ENCODE measurements at places on chromosomes 7 and 10.

- no peak for DNase-seq
Measured at GRCh38 chr10:15099886-15100285, 2.7 kb downstream of the RPP38 start.

- no peak for DNase-seq
Measured at GRCh38 chr7:131267631-131268030, 60.0 kb upstream of the MKLN1 start.

GRCh38 chr10:103854265-103854685, 1.1 kb downstream of the SH3PXD2A start:
- DNase-seq: no peak

DNA sequence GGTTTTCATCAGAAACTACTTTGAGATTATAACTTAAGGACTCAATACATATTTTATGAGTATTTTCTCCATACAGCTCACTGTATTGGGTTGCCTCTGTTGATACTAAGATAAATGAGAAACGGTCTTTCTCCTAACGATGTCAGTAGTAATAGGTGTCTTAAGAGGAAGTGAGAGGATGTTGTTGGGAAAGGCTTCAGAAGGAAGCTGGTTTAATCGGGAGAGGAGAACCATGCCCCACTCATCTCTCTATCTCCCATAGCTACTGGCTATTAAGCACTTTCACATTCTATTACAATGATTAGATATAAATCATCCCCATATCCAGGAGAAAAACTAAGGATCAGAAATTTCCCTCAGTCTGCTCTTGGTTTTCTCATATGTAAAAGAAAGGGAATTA, 2.0 kb downstream of the CLEC5A start:
- no peak for DNase-seq

GRCh38 chr7:96861-97260, 95.5 kb upstream of the FAM20C start:
- DNase-seq: no peak

DNA sequence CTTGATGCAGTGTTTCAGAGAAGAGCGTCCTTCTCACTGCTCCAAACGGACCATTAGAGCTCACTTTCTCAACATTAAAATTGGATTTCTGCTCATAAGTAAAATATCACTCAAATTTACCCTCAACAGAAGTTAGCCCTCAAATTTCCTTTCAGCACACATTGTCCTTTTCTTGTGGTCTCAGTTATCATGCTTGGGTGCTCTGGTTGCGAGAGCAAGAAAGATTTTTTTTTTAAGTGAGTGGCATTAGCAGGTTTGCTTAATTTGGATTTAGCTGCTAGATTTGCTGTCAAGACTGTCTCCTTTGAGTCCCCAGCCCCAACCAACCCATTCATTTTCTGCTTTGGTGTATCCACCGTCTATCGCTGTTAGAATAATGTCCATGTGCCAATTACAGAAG, 2.6 kb upstream of the CH25H start:
- no peak for DNase-seq

GRCh38 chr7:74627661-74628411, 29.7 kb upstream of the GTF2I start:
- no peak for DNase-seq

GRCh38 chr7:129469930-129470329, 32.4 kb upstream of the SMKR1 start:
- DNase-seq: no peak

GRCh38 chr7:24854866-24855265, 97.6 kb upstream of the GSDME start:
- DNase-seq: no peak

- no peak for DNase-seq
Measured at GRCh38 chr7:142932386-142933091, 1.0 kb downstream of the TRPV5 start.

DNA sequence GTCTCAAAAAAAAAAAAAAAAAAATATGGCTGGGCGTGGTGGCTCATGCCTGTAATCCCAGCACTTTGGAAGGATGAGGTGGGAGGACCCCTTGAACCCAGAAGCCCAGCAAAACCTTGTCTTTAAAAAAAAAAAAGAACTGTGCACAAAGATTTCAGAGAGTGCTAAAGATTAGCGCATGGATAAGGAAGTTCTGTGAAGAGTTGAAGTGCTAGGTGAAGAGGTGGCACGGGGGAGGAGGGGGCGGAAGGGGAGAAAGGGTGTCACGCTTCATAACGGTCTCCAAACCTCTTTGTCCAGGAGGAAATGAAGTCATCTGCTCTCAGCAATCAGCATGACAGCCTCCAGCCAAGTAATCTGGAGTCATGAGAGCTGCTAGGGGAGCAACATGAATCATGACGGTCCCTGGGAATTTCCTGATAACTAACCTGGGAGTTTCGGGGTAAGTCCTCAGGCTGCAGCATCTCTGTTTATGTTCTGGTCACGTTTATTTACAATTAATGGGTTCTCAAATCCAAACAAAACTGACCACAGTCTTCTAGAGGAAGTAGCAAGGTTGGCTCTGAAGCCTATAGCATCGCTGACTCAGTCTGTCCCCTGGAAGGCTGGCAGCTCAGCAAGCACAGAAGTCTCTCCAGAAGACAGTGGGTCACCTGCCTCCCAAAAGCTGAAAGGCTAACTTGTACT, 1.9 kb upstream of the PLAU start:
- peak; percentile 100 for DNase-seq

GRCh38 chr7:132614428-132615318, 38.4 kb upstream of the PLXNA4 start:
- DNase-seq: peak; percentile 25

DNA sequence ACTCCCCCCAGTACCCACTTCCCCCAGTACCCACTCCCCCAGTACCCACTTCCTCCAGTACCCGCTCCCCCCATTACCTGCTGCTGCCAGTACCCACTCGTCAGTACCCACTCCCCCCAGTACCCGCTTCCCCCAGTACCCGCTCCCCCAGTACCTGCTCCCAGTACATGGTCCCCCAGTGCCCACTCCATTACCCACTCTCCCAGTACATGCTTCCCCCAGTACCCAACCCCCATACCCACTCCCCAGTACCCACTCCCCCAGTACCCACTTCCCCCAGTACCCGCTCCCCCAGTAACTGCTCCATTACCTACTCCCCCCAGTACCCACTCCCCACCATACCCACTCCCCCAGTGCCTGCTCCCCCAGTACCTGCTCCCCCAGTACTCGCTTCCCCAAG, 550.6 kb downstream of the DNAJB6 start:
- DNase-seq: no peak

GRCh38 chr7:50331564-50332208, 27.2 kb downstream of the IKZF1 start:
- DNase-seq: peak; percentile 45

DNA sequence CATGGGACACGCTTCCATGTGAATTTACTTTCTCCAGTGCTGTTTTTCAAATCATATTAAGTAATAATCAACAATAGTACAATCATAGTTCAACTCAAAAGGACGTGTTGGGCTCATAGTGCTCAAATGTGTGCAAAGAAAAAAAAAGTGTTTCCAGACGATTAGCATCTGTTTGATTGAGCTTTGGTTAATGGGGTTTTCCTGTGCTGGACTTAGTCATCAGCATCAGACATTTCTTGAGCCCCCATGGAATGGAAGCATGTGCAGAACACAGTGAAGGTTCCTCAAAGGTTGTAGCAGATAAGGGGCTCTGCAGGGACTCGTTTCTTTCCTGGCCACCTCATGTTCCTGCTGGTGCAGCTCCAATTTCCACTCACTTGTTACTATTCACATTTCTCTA, 233.9 kb downstream of the PAXIP1 start:
- DNase-seq: no peak

DNA sequence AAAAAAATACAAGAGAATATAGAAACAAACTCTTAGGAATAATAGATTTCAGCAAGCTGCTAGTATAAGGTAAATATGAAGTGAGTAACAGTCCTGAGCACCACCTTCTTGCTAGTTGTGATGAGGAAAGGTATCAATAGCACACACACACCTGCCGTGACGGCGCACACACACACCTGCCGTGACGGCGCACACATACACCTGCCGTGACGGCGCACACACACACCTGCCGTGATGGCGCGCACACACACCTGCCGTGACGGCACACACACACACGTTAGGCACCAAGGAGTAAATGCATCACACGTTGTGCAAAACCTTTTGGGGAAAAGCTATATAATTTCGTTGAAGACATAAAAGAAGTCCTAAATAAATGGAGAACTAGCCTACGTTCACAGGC, 4.7 kb upstream of the JAKMIP3 start:
- DNase-seq: no peak

GRCh38 chr7:128151635-128152034, 89.4 kb upstream of the LEP start:
- DNase-seq: no peak
